Stimulated activated CD4-positive, alpha-beta T cell treated with anti-CD3 and anti-CD28 coated beads, Interleukin-1b, Interleukin-23, amount 100 ng/mL, for 4 hours (primary cell): ENCODE measurements at places on chromosomes 4 and X.

DNA sequence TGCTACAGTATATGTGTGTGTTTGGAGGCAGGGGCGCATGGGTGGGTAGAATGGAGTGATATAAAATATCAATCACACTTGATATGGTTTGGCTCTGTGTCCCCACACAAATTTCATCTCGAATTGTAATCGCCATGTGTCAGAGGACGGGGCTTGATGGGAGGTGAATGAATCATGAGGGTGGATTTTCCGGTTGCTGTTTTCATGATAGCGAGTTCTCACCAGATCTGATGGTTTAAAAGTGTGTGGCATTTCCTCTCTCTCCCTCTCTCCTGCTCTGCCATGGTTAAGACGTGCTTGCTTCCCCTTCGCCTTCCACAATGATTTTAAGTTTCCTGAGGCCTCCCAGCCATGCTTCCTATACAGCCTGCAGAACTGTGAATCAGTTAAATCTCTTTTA is 14.8 kb downstream of the SOWAHB start:
- no peak for DNase-seq

DNA sequence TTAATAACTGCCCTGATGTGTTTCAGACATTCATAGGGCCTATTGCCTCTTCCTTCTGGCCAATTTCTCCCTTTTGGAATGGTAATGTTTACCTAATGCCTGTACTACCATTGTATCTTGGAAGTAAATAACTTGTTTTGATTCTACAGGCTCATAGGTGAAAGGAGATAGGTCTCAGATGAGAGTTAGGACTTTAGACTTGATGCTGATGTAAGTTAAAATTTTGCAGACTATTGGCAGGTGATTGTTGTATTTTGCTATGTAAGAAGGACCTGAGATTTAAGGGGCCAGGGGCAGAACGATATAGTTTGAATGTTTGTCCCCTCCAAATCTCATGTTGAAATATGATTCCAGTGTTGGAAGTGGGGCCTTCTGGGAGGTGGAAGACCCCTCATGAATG is 215.5 kb downstream of the SLC39A8 start:
- DNase-seq = no peak

DNA sequence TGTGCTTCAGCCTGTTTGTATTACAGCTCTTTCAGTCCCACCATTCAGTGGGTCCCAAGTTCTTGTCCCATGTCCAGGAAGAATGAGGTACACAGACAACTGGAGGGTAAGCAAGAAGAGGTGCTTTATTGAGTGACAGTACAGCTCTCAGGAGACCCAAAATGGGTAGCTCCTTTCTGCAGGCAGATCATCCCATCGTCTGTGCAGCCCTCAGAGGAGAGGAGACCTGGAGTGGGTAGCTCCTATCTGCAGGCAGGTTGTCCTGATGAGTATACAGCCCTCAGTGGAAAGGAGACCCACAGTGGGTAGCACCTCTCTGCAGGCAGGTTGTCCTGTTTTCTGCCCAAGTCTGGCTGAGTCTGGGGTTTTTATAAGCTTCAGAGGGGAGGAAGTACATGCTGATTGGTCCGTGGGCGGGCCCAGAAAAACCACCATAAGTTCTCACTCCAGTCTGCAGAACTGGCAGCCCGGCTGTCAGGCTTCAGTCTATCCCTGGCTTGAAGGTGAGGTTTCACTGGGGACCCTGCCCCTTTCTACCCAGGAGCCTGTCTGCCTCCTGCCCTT is 18.0 kb downstream of the GRK4 start:
- no peak for DNase-seq

GRCh38 chr4:136036744-136037143 is 1495.5 kb downstream of the PCDH18 start:
- no peak for DNase-seq

GRCh38 chrX:122504026-122504425 is 680.1 kb upstream of the GRIA3 start:
- no peak for DNase-seq

- no peak for DNase-seq
Observed at GRCh38 chr4:28444886-28445496, 1584.3 kb downstream of the STIM2 start.

DNA sequence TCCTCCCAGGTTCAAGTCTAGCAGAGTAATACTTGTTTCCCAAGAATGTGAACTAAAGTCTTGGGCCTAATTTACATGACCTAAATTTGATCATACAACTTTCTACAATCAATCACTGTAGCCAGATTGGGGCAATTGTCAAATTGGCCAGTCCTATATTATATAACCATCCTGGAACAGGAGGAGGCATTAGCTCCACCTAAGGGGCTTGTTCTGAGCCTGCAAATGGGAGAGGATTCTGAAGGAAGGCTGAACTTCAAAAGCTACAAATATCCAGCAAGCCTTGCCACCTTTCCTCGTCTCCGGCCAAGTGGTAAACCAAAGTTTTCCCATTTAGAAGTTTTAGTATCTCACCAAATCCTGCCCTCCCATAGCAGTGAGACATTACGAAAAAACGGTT is 1289.6 kb upstream of the TENM3 start:
- no peak for DNase-seq

- DNase-seq = no peak
Observed at GRCh38 chr4:76726176-76726575, 171.8 kb downstream of the SOWAHB start.

- DNase-seq = no peak
Observed at GRCh38 chr4:73844345-73844744, 7.9 kb downstream of the CXCL6 start.

DNA sequence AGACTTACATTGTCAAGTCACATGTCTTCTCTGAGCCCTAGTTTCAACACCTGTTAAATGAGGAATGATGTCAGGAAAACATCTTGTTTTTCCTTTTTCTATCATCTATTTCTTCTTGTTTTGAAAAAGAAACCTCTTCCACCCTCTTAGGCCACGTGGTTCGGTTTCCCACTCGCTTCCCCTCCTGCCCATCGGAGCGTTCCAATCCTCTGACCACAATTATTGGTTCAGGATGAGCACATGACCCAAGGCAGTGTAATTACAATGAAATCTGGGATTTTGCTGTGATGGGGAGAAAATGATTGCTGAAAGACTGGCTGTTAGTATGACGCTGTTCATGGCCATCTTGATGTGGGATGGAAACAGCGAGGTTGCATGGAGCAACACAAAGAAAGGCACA is 186.7 kb downstream of the UNC5C start:
- no peak for DNase-seq

DNA sequence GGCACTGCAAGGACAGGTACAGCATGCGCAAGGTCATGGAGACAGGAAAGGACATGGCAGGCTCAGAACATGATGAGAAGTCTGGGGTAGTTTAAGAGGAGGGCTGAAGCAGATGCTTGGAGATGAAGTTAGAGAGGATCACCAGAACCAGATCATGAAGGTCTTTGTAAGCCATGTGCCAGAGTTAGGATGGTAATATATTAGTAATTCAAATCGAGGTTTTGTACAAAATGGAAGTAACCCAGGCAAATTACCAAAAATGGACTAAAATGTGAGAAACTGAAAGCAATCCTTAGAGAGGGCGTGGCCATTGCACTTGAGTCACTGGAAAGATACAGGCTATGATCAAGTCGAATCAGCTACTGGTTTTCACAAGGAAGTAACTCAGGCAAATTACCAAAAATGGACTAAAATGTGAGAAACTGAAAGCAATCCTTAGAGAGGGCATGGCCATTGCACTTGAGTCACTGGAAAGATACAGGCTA is 13.5 kb downstream of the RXFP1 start:
- no peak for DNase-seq

GRCh38 chrX:10245886-10246285 is 89.1 kb downstream of the CLCN4 start:
- no peak for DNase-seq

DNA sequence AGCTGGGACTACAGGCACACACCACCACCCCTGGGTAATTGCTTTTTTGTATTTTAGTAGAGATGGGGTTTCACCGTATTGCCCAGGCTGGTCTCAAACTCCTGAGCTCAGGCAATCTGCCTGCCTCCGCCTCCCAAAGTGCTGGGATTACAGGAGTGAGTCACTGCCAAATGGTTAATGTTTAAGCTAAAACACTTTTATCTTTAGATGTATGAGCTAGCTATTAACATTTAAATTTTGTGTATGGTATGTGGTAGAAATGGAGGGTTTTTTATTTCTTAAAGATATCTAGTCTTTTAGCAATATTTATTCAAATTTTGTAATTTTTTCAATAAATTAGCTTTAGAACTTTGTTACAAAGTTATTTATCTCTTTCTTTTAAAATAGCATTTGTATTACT is 1659.8 kb upstream of the ADGRL3 start:
- no peak for DNase-seq

GRCh38 chr4:107989162-107989536 is 540 bp upstream of the HADH start:
- no peak for DNase-seq

- DNase-seq = no peak
Observed at GRCh38 chrX:329291-329910, 10.8 kb upstream of the GTPBP6 start.

- DNase-seq = no peak
Observed at GRCh38 chr4:108382751-108383150, 214.0 kb upstream of the LEF1 start.

DNA sequence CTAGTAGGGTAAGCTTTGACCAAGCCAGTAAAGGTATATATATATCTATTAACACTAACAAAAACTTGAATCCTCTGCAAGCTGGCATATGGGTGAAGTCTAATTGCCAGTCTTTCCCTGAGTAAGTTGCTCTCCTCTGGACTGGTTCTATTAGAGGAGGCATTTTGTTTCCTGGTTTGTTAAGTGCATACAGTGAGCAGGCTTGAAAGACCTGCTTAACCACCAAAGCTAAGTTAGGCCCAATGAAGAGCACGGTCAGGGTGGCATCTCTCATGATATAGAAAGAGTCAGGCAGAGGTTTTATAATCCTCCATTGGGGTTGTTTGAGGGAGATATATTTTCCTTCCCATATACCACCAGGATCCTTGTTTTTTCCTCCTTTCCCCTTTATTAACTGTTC is 9.6 kb upstream of the AREG start:
- no peak for DNase-seq

DNA sequence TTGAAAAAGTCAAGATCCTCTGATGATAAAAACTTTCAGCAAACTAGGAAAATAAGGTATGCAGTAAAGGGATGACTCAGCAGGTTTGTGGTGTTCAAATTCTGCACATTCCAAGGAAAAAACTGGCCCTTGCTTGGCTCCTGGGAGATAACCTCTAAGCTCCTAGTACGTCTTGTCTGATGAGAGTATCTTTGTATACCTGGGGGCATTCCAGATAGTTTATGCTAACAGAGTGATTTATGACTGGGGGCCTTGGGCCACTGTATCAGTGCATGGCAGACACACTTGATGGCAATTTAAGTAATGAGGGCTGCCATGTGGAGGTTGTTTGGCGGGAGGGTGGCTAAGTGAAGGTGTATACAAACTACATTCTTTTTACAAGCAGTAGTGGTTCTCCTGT is 56.9 kb downstream of the NSG1 start:
- DNase-seq = no peak

DNA sequence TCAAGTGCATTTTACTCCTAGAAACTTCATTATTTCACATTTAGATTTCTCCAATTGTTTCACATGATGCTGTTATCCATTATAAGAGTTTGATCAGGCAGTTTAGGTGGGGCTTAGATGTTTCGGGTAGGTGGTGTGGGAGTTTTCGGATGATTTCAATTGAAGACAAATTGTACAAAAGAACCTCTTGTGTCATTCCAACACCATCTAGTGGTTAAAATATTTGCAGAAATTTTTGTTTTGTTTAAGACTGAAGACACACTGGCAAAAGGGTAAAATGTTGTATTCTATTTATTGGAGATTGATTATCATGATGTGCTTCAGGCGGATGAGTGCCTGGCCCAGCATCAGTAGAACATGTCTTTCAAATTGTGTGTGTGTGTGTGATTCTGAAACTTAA is 212.7 kb downstream of the SH3BGRL start:
- DNase-seq = no peak

- no peak for DNase-seq
Observed at GRCh38 chr4:105273230-105273629, 126.6 kb downstream of the TET2 start.

GRCh38 chr4:53682196-53682595 is 90.9 kb upstream of the LNX1 start:
- no peak for DNase-seq

GRCh38 chrX:155334486-155335336 is at the start of gene CLIC2:
Gene CLIC2 (minus strand): TSS chrX:155334614. CDS start chrX:155334427, 187 bp downstream.
- DNase-seq = no peak

DNA sequence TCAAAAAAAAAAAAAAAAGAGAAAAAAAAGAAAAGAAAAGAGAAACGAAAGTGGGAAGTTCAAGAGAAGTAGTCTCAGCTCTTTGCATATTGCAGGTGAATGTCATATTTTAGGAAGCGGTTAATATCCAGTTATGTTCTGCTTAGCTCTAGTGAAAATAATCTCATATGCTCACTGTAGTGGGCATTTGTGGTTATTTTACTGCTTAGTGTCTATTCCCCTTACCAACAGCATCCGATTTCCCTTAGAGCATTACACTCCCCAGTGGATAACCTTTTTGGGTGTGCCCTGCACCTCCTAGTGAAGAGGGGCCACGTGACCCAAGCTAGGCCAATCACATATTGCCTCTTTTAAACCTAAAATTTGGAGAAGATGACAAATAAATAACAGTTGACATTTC is 111.2 kb upstream of the ZNF827 start:
- DNase-seq = no peak

DNA sequence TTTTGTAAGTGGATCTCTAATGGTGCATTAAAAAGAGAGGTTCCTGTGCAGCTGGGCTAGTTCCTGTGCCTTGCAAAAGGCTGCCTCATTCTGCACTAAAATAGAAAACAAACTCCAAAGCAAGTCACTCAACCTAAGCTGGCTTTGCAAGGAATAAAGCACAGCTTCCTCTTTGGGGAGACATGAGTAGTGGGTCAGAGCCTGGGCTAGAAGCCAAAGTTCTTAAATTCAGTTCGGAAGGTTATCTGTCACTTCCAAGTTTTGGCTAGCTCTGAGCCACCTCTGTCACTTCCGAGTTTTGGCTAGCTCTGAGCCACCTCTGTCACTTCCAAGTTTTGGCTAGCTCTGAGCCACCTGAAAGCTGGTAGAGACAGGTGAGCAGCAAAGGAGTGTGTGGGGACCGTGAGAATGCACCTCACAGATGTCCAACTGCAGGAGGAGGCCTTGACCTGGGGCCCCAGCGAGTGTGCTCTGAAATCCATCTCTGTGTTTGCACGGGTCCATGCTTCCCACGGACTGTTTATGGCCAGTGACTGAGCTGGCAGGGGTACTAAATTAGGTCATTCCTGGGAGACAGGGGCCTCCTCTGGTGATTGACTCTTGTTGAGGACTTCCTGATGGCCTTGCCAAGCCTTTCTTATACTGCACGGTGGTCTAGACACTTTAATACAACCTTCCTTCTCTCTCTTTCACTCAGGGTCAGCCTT is 36.4 kb upstream of the MAMLD1 start:
- no peak for DNase-seq

DNA sequence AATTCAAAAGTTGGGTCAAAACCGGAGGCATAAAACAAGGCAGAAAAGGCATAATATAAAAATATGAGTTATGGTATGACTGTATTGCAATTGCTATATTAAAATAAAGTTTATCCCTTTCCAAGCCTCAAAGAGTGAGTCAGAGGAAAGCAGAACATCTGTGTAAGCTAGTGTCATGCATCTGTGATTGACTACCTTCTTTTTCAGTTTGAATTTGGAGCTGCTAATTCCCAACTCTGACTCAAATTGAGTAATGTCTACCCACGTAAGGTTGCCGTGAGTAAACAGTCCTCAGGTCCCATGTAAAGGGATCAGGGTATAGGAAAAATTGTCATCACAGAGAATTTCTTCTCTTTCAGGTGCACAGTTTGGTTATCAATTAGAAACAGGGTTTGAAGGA is 6.5 kb upstream of the SLITRK4 start:
- DNase-seq = no peak
